Fibroblast of lung (primary cell): ENCODE measurements at places on chromosomes 4 and X. TPM values are rescaled to one million over a fixed set of nuclear protein-coding genes. Genes with fewer than 3 reads are reported as not detected.

- no peak overlapping the region for H3K4me3 ChIP-seq
- no peak for DNase-seq
- H3K4me1 ChIP-seq: no peaks in the 10 kb centered on the region
- no peaks in the 10 kb centered on the region for H3K27me3 ChIP-seq
- H3K36me3 ChIP-seq: no peaks in the 10 kb centered on the region
These were observed 1263.5 kb downstream of the PCDH7 start for GRCh38 chr4:31983677-31984076.

DNA sequence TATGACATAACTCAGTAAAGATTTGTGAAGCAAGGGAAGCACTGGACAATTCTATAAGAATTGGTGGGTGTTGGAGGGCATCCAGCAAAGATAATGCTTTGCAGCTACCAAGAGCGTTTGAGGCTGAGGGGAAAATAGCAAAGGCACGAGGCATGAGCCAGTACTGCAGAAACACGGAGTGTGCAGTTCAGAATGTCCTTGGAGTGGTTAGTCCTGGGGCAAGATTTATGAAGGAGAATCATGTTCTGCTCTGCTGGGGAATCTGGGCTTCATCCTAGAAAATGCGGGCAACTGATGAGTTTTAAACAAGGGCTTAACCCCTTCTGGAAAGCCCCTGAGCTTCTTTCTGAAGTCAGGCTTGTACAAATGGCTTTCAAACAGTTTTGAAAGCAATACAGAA, 452.5 kb downstream of the IL15 start:
- H3K27me3 ChIP-seq: no peaks in the 10 kb centered on the region
- peak; percentile 77 for DNase-seq
- H3K4me1 ChIP-seq: no peaks in the 10 kb centered on the region
- no peaks in the 10 kb centered on the region for H3K36me3 ChIP-seq

GRCh38 chr4:78945651-78946179, 6.5 kb upstream of the PAQR3 start:
- peaks cover 2% of the 10 kb centered on the region for H3K27me3 ChIP-seq
- H3K4me3 ChIP-seq: no peak overlapping the region
- H3K4me1 ChIP-seq: no peaks in the 10 kb centered on the region
- DNase-seq: peak; percentile 50

DNA sequence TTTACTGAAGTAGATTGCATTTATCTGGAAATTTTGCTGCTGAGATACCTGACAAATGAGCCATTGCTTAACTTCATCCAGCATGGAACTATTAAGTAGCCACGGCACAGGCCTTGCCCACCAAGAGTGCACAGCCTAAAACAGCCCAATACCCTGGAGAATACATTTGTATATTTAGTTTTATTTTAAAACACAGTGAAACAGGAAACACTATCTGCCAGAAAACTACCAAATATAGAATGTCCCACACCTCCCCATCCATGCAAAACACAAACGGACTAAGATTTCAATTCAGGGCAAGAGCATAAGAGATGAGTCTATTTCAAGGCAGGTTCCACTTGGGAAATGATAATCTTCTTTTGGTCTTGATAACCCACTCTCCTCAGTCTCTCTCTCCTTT, 57.1 kb downstream of the MAML3 start:
- DNase-seq: no peak
- H3K4me1 ChIP-seq: peaks cover 34% of the 10 kb centered on the region
- H3K27me3 ChIP-seq: no peaks in the 10 kb centered on the region
- H3K4me3 ChIP-seq: no peak overlapping the region
- no peaks in the 10 kb centered on the region for H3K36me3 ChIP-seq

DNA sequence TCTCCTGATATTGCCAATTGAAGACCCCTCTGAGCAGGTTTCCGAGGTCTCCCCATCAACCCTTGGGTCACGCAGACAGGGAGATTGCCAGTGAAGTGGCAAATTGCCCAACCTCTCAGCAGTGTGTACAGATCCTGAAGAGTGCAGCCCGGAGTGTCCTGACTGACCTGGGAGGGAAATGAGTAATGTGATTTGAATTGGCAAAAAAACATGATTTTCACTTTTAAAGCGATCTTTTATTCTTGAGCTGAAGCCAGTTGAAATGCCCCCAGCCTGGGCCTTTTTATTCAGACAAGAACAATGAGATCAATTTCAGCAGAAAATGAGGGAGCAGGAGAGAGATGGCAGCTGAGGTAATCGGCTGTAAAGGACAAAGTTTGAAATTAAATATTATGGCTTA, 401.8 kb downstream of the RAPGEF2 start:
- no peaks in the 10 kb centered on the region for H3K36me3 ChIP-seq
- no peak overlapping the region for H3K27ac ChIP-seq
- no peaks in the 10 kb centered on the region for H3K27me3 ChIP-seq
- no peak overlapping the region for H3K4me3 ChIP-seq

DNA sequence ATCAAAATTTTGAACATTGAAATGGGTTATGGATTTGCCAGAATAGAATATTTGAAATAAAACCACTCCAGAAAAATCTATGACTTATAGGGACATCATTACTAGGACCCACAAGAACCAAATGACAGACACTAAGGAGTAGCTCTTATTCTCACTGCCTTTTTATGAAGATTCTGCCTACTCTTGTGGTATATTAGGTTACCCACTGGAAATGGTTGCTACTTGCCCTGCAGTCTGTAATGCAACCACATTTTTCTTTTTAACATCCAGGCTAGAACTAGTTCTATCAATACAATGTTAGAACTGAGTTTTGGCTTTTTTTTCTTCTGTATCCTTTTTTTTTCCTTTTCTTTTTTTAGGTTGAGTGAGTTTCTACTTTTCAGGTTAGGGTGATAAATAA, 158.9 kb downstream of the PPP1R2C start:
- H3K4me1 ChIP-seq: no peaks in the 10 kb centered on the region
- H3K27me3 ChIP-seq: no peaks in the 10 kb centered on the region
- no peaks in the 10 kb centered on the region for H3K36me3 ChIP-seq
- no peak overlapping the region for H3K27ac ChIP-seq
- no peak overlapping the region for H3K4me3 ChIP-seq

GRCh38 chr4:111066887-111067286, 444.0 kb upstream of the PITX2 start:
- no peak overlapping the region for H3K27ac ChIP-seq
- no peaks in the 10 kb centered on the region for H3K4me1 ChIP-seq
- H3K36me3 ChIP-seq: no peaks in the 10 kb centered on the region
- peak; percentile 70 for DNase-seq
- H3K27me3 ChIP-seq: no peaks in the 10 kb centered on the region

DNA sequence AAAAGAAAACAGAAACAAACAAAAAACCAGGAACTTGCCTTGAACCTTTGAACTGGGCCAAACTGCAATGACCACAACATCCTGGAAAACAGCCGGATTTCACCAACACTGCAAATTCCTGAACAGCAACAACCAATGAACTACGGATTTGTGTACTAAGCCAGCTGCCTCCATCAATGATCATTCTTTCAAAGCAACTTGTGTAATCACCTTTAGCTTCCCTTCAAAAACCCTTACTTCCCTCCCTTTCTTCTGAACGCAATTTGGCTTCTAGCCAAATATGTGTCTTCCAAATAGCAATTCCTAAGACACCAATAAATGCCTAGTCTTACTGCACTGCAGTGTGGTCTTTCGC, 98.5 kb upstream of the FAM47C start:
- no peak overlapping the region for H3K4me3 ChIP-seq
- H3K27ac ChIP-seq: no peak overlapping the region
- H3K4me1 ChIP-seq: no peaks in the 10 kb centered on the region
- DNase-seq: peak; percentile 50

DNA sequence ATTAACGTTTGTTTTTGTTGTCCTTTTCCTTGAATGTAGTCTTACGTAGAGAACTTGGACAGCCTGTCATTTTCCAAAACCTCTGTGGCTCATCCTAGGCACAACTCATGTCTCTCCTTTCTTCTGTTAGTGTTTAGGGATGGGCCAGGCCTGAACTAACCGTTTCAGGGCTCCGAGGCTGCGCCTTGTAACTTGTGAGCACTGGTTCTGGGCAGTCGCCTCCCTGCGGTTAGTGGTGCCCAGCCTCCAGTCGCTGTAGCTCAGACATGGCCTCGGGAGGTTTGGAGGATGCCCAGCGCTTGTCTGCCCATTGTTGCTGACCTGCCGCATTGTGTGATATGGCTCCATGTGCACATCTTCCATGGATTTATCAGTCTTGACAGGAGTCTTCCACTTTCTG, 32.8 kb downstream of the TMEM131L start:
- no peaks in the 10 kb centered on the region for H3K36me3 ChIP-seq
- H3K4me3 ChIP-seq: peak overlapping the region; percentile 31
- DNase-seq: no peak

DNA sequence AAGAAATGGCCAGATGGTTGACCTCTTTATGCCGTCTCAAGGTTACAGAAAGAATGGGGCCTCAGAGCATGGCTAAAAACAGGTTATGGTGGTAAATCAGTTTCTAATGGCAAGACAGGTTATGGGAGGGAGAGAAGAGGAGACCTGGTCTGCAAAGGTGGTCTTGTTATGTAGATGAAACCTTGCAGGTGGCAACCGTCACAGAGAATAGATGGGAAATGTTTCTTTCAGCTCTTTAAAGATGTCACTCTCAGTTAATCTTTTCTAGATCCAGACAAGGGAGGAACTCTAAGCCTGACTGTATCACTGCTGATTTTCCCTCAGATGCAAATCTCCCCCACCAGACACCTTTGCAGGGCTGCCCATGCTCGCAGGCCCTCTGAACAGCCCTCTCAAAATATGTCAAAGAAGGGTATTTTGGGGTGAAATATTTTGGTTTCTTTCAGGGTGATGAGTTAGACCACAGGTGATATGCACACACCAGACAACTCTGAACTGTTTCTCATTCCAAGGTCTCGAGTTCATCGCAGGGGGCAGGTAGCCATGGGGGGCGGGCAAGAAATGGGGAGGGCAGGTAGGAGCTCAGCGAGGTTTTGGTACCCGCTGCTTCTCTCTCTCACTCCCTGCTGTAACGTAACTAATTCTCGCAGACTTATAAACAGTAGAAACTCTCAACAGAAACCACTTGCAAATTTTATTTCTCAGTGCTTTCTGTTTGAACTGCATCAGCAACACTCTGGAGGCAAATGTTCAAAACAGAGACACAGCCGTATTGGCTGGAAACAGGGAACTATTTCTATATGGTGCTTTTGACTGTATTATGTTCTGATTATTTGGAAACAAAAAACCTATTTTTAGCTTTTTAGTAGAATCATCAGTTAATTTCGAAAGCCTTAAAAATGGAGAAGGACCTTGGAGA, 32.4 kb downstream of the CASP3 start:
- no peaks in the 10 kb centered on the region for H3K4me1 ChIP-seq
- H3K27ac ChIP-seq: no peak overlapping the region
- no peaks in the 10 kb centered on the region for H3K36me3 ChIP-seq
- H3K4me3 ChIP-seq: no peak overlapping the region
- H3K27me3 ChIP-seq: no peaks in the 10 kb centered on the region

GRCh38 chrX:42241421-42241820, 318.1 kb upstream of the CASK start:
- H3K36me3 ChIP-seq: no peaks in the 10 kb centered on the region
- H3K27ac ChIP-seq: no peak overlapping the region
- H3K27me3 ChIP-seq: no peaks in the 10 kb centered on the region

GRCh38 chrX:85365370-85365995, 14.0 kb downstream of the POF1B start:
- no peak overlapping the region for H3K4me3 ChIP-seq
- H3K27ac ChIP-seq: no peak overlapping the region
- H3K27me3 ChIP-seq: no peaks in the 10 kb centered on the region

DNA sequence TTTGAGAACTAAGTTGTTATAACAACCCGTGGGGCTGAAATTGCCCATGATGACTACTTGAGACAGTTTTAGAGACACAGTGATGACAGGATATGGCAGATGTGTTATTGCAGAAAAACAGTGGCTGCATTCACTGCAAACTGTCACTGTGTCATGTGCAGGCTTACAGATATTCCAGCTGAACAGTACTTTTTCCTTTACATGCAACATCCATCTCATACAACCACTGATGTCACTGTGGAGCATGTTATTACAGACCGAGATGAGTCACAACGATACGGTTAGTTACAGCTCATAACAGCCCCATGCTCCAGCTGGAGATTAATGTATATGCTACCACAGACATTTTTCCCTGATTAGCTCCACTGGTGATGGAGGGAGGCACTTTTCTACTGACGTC, 207.4 kb downstream of the TMA16 start:
- H3K36me3 ChIP-seq: no peaks in the 10 kb centered on the region
- no peaks in the 10 kb centered on the region for H3K27me3 ChIP-seq
- DNase-seq: peak; percentile 81
- no peak overlapping the region for H3K4me3 ChIP-seq

- no peaks in the 10 kb centered on the region for H3K36me3 ChIP-seq
- no peak overlapping the region for H3K27ac ChIP-seq
- H3K4me1 ChIP-seq: no peaks in the 10 kb centered on the region
- H3K4me3 ChIP-seq: no peak overlapping the region
- DNase-seq: peak; percentile 93
These were observed 72.2 kb upstream of the RBPJ start for GRCh38 chr4:26248647-26249046.

DNA sequence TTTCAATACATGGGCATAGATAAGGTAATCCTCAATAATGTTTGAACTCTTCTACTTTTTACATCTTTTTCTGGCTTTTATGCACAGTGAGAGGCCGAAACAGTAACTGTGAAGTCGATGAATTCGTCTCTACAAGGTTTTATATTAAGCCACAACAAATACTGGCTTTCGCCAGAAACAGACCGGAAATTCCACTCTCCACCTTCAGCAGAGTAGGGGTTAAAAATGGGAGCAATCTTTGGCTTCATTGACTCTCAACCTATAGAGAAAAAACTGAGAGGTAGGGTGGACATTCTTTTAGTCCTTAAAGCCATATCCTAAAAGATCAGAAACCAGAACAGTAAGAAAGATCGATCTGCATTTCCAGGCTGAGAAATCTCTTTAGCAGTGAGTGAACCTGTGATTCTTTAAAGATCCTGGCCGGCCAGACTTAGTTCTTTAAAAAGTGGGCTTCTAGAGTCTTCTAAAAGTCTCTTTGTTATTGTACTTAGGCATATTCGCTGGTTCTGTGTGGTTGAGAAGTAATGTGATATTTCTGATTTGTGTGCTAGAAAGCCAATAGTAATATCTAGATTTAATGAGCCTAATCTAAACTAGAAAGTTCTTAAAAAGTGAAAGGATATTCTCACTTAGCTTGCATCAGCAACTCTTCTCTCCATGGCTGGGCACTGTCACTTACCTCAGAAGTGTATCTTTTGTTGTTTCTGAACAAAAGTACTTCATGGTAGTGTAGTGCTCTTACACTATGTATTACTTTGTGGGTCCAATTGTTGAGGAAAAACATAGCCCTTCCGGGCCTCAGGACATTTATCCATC, 2.0 kb downstream of the HSPA4L start:
- DNase-seq: no peak
- no peaks in the 10 kb centered on the region for H3K36me3 ChIP-seq
- H3K27me3 ChIP-seq: no peaks in the 10 kb centered on the region
- no peak overlapping the region for H3K27ac ChIP-seq
- peak overlapping the region; percentile 90 for H3K4me3 ChIP-seq

GRCh38 chr4:143390764-143391163, 54.1 kb downstream of the GAB1 start:
- H3K27me3 ChIP-seq: no peaks in the 10 kb centered on the region
- H3K36me3 ChIP-seq: no peaks in the 10 kb centered on the region
- H3K27ac ChIP-seq: no peak overlapping the region
- H3K4me1 ChIP-seq: peaks cover 34% of the 10 kb centered on the region

Gene CD38
- total RNA-seq: under 0.01 TPM in 1 of 2 replicates, not detected in the other

Gene AWAT2
- total RNA-seq: not detected in 2 replicates

Gene LUZP4
- total RNA-seq: not detected in 2 replicates

Gene AREG
- 1.5 and 2.0 TPM in 2 replicates for total RNA-seq
